ENCODE measurements at places on chromosomes 3 and 15.

DNA sequence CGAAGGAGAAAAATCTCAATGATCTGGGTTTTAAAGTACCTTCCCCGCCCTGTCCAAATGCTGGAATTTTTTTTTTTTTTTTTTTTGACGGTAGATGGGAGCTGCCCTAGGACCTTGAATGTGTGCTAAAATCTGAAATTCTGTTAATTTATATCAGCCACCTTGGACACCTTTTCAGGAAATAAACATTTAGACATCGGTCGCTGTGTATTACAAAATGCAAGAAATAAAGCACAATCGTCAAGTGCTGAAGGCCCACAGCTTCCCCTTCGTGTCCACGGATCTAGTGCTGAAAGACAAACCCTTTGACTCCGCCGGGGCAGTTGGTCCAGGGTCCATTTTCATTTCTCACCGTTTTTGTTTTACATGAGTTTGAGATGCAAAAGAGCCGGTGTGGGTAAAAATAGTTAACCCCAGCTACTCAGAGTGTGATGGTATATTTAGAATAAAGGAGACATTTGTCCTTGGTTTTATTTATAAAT lies 90.2 kb upstream of the CHD2 start:
- DNase-seq, result peak; percentile 12

DNA sequence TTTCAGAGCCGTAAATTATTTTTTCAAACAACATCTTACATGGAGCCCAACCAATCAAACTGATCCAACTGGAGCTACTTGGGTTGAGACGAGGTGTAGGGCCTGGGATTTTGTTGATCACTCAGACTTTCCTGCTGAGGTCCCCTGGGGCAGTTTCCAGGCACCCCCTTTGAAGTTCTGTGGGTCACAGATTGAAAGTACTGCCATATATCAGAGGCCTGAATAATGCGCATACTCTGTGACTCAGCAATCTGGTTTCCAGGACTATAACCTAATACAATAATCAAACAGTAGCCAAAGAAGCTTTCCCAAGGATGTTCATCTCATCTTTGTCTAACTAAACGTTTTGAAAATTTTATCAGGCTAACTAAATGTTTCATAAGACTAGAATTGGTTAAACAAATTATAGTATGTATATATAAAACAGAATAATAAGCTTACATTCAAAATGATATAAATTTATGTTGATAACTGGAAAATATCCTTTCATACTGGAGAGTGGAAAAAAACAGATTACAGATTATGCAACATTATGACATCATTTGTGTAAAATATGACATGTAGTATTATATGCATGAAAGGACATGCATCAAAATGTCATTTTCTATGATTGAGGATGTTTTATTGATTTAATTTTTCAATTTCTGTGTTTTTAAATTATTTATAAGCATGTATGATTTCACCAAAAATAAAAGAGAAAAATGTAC lies 617.1 kb downstream of the NTRK3 start:
- DNase-seq, result no peak

DNA sequence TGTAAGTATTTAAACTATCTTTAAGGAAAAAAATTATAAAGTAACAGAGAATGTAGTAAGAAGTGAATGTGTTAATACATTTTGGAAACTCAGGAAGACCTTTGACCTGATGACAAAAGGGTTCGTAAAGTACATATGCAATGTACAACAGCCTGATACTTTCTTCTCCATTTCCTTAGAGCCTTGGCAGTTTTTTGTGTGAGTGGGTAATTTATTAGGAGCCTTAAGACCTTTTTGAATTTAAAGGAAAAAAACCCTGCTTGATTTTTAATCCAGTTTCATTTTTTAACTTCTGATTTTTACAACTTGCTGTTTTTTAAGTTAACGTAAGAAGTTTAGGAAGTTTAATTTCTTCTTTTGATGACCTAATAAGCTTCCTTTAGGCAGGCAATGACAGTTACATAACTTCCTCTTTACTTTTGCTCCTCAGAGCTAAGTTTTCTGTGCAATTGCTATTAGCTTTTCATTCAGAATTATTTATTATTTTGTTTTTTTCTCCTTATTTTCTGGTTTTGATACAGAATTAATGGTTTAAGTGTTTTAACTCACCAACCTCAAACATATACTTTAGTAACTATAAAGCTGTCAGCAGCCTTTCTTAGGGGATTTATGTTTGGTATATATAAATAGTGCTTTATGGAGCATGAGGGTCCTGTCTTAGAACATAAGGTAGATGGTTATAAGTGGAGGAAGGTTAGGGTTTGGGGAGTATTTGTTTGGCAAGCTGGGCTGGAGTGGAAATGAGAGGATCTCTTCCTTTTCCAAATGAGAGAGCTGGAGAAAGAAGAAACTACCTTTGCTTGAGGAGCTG lies 35.2 kb downstream of the ARMC8 start:
- no peak for DNase-seq

GRCh38 chr3:5542472-5542871 lies 355.0 kb downstream of the EDEM1 start:
- DNase-seq, result no peak

DNA sequence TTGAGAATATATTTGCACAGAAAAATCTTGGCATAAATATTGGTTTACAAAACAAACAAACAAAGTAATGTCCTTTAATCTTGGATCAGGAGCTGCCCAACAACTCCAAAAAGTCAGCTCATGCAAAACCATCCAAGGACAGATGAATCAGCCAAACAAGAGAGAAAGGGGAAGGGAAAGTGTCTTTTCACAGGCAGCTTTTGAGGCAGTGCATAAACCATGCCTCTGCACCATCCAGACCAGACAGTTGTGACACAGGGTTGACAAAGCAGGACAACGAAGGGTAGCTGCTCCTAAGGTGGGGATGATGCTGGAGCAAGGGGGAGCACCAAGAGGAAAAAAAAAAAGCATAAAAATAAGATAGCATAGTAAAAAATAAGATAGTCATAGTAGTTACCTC lies 8.7 kb downstream of the CD86 start:
- no peak for DNase-seq

DNA sequence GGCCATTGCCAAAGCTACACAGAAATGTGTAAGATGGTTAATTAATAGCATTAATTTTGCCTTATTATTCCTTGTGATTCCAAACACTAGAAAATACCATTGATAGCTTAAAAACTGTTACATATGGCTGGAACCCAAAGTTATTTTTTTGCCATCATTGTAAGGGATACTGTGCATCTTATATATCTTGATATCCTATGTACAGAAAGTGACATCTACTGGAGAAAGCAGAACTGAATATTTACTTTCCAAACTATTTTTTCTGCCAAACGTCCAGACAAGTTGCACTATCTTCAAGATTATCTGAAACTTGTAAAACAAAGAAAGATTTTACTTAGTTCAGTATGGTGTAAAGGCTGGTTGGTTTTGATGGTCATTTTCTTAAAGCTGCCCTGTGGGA lies 33.3 kb upstream of the MEIS2 start:
- DNase-seq, result no peak

DNA sequence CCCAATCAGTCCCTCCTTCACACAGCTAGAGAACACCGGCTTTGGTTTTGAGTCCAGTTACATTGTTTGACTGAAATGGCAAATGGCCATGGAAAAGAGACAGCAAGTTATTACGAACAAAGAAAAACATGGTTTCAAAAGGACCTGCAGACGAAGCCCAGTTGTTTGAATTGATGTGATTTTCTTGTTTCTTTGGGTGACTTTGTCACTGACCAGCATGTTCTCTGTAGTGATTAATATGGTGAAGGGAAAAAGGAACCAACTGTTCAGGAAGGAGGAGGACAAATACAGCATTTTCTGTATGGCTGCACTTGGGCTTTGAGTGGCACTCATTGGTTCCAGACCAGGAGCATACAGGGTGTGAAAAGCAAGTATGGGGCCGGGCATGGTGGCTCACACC lies 217.4 kb upstream of the TPM1 start:
- no peak for DNase-seq

DNA sequence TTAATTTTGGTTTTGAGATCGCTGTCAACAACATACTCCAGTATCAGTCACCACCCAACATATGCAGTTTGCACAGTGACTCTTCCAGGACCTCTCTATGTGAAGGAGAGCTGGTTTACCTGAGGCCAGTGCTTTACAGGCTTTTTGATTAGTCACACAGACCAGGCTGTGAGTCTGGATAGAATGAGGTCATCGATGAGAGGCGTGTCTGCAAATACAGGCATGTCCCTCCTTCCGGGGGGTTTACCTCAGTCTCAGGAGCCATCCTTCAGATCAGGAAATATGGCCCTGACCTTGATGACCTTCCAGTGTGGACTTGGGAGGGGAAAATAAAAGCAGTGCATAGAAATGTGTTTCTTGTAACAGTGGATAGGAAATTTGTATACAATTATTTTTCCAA lies 46.9 kb downstream of the KBTBD12 start:
- DNase-seq, result no peak

GRCh38 chr3:24086617-24087404 lies 141.7 kb downstream of the NR1D2 start:
- DNase-seq, result no peak

DNA sequence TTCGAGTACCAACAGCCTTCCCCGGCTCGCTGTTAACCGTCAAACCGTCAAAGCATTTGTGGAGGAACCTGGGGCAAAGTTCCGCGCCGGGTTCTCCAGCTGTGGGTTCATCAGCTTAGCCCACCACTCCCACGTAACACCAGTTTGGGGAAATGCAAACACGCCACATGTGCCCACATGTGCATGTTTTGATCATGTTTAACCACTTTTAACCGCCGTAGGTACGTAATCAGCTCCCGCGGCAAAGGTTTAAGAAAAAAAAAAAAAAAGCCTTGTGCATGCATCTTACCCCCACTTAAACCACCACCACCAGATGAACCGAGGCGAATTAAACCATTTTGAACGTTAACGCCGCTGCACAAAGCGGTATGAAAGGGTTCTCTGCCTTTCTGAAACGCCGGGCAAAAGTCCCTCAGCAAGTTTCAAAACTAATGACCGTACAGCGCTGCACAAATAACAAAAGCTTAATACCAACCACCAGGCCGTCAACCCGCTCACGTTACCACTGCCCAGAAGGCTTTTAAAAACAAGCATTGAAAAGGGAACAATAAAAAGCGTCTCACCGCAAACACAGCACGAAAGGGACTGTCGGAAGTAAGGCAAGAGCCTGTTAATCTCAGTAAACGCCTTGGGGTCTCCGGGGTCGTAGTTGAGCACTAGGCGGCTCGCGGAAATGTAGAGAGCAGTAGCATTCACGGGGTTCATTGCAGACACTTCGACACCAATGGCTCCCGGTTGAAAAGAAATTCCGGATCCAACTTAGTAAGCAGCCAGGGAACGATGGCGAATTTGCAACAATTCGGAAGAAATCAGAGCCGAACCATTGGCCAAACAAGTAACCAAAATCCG lies 1.5 kb downstream of the MSL2 start:
- peak; percentile 18 for DNase-seq

DNA sequence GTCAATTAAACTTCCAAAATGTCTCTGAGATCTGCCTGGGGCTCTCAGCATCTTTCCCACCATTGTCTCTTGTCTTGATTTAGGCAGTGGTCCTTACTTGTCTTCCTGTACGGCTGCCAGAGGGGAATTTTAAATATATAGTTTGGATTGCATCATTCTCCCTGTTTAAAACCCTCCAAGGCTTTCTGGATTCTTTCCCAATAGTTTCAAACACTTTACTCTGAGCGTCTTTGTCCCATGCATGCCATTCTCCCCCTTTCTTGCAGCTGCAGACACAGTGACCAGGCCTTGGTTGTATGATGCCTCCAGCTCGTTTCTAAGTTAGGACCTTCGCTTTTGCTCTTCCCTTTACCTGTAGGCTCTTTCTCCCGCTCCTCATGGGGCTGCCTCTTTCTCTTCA lies 323.3 kb upstream of the CTNNB1 start:
- DNase-seq, result no peak

- DNase-seq, result no peak
Observed at GRCh38 chr3:196287090-196287439, 461 bp downstream of the PCYT1A start.
